ENCODE measurements at places on chromosomes 2 and 18.

DNA sequence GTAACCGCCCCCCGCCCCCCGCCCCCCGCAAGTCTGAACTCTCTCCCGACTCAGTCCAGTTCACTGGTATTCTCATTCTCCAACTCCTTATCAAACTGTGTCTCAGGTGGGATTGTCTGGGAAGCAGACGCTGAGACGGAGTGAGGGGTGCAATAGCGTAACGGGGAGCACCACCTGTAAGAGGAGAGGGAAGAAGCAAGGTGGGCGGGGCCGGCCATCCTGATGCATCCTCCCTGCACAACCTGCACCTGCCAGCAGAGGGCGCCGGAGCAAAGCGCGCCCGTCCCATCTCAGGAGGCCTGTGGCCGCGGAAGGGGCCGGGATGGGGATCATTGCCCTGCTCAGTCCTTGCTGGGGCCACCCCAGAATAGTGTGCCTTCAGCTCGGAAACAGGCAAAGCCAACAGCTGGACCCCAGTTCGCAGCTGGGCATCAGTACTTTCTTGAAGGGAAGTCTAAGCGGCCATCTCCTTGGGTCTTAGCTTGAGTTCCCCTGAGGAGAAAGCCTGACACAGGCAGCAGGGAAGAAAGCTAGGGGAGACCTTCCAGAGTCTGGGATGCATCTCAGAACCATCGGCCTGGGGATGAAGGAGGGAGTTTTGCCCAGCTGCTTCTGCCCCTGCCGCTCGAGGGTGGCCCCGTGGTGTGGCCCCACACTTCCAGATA, 208.0 kb downstream of the TFCP2L1 start:
- DNase-seq, result peak; percentile 44

GRCh38 chr2:173311844-173312606, 42.6 kb upstream of the CDCA7 start:
- no peak for DNase-seq

GRCh38 chr18:79927607-79928562, 23.6 kb downstream of the SLC66A2 start:
- no peak for DNase-seq

DNA sequence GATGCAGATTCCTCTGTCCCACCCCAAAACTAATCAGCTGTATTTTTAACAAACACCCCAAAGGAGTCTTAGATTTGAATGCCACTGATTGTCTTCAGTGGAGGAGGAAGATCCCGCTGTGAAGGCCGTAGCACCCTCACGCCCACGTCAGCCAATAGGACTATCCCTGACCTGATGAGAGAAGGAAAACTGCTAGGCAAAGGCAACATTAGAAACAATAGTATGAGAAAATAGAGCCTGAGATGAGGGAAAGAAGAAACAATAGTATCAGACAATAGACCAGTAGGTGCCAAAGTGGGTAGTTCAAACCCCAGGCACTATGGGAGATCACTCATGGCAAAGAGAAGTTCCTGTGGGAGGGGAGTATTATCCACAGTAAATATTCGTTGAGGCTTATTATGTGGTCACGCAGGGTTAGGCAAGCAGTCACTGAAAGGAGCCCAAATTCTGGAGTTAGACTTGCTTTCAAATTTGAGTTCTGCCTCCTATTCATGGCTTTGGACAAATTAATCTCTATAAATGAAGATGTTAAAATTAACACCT, 2.8 kb downstream of the PCBP1 start:
- no peak for DNase-seq

DNA sequence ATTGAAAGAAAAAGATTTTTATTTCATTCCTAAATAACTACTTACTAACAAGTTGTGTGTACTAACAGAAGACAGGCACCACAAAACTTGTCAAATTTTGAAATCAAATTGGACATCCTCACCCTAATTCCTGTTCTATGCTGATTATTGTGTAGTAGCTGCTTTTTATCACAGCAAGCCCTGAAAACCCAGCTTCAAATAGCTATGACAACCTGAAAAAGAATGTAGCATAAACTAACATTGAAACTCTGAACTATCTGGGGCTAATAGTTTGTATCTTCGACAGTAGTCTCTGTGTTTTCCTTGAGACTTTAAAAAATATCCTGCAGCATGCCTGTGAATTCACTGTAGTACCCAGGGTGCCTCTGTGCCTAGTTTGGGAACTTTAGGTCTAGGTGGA, 122.6 kb downstream of the WDPCP start:
- DNase-seq, result no peak

DNA sequence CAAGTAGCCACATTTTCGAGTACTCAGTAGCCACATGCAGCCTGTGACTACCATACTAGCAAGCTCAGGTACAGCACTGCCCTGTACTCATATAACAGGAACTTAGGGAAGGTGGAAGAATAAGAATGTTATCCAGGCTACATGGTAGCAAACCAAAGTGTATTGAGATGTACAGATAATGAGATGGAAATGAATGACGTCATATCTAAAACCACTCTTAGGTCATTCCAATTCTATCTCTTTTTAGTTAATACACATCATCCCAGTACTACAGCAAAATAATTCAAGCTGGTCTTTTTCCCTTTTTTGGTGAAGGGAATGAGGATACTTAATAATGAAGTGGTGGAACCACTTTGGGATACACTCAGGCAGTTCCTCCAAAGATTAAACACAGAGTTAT, 38.7 kb downstream of the COLEC12 start:
- no peak for DNase-seq

DNA sequence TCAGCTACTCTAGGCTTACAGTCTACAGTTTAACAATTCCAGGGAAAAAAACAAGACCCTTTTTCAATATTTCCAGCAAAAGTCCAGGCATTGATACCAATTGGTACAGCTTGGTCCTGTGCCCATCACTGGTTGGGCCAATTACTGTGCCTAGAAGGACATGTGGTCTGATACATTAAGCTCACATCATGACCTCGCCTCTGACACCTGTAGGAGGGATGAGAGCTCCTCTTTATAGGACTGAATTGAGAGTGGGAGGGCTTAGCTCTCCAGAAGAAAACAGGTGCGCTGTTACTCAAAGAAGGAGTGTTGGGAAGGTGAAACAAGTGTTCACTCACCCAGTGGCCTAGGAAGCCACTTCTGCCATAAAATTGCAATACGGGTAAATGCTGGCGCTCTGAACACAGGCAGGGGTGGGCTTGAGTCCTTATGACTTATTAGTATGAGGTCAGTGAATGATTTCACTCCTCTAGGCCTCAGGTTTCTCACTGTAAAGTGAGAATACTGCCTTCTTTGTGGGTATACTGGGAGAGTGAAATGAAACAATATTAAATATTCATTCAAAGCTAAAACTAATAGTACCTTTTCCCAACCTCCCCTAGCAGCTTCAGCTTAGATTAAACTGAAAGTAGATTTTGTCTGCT, 49.7 kb downstream of the RABL2A start:
- DNase-seq, result no peak

DNA sequence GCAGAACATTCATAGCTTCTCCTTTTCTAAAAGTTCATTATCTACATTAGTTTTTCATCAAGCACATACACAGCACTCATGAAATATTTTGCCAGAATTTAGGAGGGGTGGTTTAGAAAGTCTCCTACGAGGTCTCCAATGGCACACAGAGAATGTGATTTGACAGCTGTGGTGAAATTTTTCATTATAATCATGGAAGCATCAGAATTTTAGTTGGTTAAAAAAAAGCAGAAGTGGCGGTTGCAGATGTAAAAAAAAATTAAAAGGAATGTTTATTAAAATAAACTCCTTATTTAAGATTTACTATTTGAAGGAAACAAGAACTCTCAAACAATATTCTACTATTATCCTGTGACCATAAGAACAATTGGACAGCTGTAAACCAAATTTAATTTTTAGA, 10.8 kb upstream of the RHBDD1 start:
- no peak for DNase-seq

Measured in cerebellar cortex (tissue), 1 donor.